ENCODE measurements at places on chromosomes 6 and 20.

- DNase-seq = no peak
Observed at GRCh38 chr20:33277471-33278441, 5.3 kb upstream of the BPIFB1 start.

DNA sequence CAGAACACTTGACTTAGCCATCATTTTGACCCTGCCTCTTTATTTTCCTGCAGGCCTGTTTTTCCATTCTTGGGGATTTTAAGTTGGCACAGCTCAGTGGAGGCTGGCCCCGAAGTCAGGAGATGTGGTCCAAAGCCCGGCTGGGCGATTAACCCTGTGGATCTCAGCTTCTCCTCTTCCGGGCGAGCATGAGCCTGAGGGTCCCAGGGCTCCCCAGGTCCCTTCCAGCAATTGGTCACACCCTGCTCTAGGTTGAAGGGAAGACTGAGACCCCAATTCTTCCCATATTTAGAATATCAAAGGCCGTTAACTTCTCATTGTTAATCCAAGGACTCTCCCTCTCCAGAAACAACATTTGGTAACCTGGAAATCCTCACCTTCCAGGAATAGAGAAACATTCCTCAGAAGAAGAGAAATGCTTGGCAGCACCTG lies 2.3 kb downstream of the THBS2 start:
- no peak for DNase-seq

- DNase-seq = no peak
Observed at GRCh38 chr6:45736134-45736533, 279.5 kb downstream of the CLIC5 start.

GRCh38 chr6:88616380-88616779 lies 347.0 kb downstream of the RNGTT start:
- no peak for DNase-seq

- DNase-seq = no peak
Observed at GRCh38 chr20:57470666-57471495, 54.1 kb downstream of the CTCFL start.

DNA sequence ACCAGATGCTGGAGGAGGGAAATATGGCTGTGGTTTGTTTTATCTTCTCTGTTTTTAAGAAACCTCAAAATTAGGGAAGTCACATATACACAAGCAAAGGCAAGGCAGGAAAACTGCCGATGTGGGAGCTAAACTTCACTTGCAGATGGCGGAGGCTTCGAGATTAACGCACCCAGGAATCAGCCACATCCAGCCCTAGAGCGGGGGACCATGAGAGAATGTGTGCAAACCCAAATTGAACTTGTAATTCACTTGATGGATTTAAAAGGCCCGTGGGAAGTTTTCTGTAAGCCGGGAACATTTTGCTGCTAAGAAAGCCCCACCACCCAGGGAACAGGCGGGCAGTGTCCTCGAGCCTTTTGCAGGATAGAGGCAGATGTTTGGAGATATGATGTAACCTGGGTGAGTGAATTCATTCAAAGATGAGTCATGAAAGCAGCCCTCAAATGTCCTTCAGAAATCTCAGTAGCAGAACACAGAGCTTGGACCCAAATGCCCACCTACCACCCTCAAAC lies 39.9 kb downstream of the PREX1 start:
- DNase-seq = no peak

- DNase-seq = no peak
Observed at GRCh38 chr6:17385660-17386059, 7.7 kb upstream of the CAP2 start.

- DNase-seq = no peak
Observed at GRCh38 chr6:132005178-132005577, 54.0 kb upstream of the CCN2 start.

GRCh38 chr6:21200134-21200870 lies 393.2 kb upstream of the SOX4 start:
- no peak for DNase-seq

DNA sequence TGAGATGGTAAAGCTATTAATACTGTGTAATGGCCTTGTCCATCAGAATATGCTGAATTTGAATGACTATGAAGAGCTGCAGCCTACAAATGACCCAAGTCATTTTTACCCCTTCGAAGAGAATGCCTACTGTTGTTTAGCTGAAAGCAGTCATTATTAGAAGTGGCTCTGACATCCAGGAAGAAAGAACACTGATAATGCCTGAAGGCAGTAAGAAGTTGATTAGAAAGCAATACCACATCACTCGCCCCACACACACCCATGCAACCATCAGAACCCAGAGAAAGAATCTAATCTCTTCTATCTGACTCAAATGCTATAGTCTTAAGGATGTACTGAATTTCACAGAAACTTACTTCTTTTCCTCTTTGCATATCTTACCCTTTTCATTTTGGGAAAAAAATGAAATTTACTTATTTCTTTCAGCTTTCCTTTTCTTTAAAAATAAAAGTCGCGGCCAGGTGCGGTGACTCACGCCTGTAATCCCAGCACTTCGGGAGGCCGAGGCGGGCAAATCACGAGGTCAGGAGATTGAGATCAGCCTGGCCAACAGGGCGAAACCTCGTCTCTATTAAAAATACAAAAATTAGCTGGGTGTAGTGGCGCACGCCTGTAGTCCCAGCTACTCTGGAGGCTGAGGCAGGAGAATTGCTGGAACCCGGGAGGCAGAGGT lies 61.0 kb downstream of the ARHGAP18 start:
- no peak for DNase-seq

- no peak for DNase-seq
Observed at GRCh38 chr20:14498772-14499171, 161.4 kb upstream of the FLRT3 start.

DNA sequence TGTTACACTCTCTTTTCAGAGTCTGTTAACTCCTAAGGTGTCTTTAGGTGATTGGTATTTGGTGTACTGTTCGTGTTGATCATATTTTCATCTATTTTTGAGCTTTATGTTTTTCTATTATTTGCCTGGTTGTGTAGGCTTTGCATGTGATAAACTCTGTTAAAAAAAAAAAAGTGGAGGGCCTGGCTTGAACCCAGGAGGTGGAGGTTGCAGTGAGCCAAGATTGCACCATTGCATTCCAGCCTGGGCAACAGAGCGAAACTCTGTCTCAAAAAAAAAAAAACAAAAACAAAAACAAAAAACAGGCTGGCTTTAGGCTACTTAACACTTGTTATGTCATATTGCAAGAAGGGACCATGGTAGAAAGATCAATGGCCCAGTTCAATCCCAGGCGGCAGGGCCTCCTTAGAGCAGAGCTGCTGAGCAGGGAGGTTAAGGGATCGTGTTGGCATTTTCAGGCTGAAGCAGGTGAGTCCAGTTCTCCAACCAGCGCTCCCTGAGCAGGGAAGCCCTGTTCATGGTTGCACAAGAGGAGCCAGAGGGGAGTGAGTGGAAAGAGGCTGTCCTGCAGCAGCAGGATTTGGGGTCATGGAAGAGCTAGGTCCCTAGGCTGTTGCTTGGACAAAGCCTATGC lies 8.5 kb downstream of the PYGB start:
- no peak for DNase-seq
